ENCODE measurements at places on chromosomes 2 and 18.

- DNase-seq = no peak
Observed at GRCh38 chr2:222707102-222707688, 35.7 kb downstream of the MOGAT1 start.

GRCh38 chr2:188430705-188431104, 139.0 kb downstream of the GULP1 start:
- peak; percentile 10 for DNase-seq

GRCh38 chr2:240309214-240309613, 126.2 kb upstream of the GPC1 start:
- DNase-seq = no peak

- DNase-seq = no peak
Observed at GRCh38 chr2:47617028-47617427, 165.9 kb upstream of the MSH6 start.

GRCh38 chr2:168770796-168771195, 31.6 kb upstream of the NOSTRIN start:
- no peak for DNase-seq

DNA sequence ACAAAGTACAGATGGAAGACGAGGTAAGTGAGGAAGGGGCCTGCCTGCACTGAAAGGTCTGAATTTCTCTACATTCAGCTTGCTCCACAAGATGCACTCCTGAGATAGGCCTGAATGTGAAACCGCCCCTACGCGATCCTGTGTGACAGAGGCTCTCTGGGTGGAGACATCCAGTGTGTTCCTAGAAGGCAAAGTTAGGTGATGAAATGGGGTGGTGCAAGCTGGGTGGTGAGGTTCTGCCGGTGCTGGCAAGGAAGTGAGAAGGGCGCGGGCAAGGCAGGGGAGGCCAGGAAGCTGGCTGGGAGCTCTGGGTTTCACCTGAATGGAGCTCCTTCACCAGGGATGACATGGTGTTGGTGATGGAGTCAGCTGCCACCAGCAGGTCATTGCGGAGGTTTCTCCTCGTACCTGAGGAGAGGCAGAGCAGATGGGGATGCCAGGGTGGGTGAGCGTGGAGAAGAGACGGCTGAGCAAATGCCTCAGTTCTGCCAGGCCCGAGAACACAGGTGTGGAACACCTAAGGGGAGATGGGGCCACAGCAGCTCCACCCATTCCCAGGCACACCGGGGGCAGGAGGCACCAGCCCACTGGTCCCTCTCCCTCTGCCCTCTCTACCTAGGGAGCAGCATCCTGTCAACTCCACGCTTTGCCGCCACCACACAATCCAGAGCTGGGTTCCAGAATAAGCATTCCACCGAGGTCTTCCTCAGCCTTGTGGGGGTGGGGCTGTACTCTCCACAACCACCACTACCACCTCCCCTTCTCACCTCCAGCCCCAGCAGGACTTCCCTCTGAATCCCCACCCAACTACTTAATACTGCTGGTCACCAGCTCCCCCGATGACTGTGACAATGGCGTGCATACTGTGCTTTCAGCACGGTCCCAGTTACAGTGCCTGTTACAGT, 45.5 kb upstream of the DNMT3A start:
- DNase-seq = no peak

GRCh38 chr2:224937887-224938286, 104.4 kb downstream of the DOCK10 start:
- no peak for DNase-seq

DNA sequence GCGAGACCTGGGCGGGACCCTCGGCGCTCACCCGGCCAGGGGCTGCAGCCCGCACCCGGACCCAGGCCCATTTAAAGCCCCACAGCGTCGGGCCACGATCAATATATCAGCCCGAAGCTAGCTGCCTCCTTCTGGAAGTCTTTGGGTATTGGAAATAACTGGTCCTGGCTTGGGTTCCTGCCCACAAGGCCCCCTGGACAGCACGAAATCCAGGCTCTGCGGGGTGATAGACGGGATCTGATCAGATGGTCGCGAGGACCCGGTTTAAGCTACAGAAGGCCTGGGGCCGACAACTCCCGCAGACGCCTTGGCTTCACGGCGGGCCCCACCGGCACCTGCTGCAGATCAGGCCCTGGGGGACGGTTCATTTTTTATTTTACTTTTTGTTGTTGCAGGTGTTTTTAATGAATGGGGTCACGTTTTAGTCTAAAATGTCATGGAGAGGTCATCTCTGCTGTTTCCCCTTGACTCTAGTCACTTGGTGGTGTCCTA, 362 bp upstream of the PSTPIP2 start:
- DNase-seq = no peak

All from Kasumi-1 (cell line).